RPMI8226 (cell line): ENCODE measurements at places on chromosomes 1 and 21.

DNA sequence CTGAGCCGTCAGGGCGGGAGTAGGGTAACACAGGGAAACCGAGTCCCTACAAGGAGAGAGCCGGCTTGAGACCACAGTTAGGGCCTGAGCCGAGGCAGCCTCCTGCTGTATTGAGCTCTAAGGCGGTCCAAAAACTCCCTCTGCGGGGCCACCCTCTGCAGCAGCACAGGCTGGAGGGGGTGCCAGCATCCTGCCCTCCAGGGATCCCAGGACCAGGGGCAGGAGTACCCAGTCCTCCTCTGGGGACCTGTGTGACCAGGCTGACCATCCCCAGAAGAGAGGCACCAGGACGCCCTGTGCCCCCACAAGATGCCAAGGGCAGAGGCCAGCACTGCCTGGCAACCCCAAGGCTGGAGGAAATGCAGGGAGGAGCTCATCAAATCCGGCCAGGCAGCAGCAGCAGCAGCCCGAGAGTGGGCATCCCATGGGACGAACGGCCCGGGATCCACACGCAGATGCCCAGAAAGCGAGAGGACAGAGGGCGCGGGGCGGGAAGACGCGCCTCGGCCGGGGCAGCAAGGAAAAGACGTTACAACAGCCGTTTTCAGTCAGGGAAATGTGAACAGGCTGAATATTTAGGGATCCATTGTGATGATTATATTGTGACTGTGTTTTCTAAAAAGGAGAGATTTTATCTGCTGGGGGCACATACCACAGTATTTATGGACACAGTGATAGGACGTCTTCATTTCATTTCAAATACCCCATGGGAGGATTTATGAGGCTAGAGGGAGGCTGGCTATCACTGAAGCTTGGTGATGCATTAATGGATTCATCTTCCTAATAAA, 57.1 kb upstream of the COL18A1 start:
- DNase-seq: no peak

- DNase-seq: peak; percentile 68
Measured at GRCh38 chr1:942411-942821, 16.6 kb downstream of the NOC2L start.

DNA sequence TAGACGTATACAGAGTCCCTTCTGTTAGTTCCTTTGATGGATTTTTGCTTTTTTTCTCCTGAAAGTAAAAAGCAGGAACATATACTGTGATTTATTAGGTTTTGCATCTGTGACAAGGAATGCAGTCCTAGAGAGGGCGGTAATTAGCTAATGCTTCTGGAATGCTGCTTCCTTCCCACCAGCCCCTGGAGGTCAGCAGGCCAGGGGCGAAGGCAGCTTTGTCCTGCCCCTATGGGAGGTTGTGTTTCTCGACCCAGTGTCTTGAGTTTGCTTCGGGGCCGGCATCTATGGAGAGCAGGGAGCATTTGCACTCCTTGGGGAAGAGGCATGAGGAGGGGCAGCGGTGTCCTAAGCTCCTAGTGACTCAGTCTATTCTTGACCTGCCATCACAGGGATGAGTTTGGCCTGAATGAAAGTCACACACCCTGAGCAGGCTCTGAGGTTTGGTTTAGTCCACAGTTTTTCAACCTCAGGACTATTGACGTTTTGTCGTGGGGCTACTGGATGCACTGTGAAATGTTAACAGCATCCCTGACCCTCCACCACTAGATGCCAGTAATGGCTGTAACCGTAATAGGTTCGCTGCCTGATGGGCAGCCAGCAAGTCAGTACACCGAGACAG, 85.0 kb upstream of the KCNJ15 start:
- no peak for DNase-seq

DNA sequence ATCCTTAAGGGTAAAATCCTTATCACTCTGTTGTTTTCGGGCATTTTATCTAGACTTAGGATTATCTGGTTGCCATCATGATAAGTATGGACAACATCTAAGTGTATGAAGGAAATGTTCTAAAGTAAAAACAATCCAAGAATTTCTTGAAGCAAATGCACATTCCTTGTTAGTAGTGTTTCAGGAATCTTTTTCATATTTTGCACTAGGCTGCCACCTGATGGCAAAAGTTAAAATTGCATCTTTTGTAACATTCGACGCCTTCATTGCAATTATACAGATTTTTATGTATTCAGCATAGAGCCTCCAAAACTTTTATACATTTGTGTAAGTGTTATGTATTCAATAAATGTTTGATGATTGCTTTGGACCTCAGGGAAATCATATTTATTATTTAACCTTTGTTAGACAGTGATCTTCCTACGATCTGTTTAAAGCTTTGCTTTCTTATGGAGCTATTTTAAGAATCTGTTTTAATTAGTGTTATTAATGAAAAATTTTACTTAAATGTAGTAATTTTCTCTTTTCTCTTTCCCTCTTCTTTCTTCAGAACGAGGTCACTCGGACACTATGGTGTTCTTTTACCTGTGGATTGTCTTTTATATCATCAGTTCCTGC, 49.4 kb upstream of the KIAA1614 start:
- DNase-seq: peak; percentile 49

DNA sequence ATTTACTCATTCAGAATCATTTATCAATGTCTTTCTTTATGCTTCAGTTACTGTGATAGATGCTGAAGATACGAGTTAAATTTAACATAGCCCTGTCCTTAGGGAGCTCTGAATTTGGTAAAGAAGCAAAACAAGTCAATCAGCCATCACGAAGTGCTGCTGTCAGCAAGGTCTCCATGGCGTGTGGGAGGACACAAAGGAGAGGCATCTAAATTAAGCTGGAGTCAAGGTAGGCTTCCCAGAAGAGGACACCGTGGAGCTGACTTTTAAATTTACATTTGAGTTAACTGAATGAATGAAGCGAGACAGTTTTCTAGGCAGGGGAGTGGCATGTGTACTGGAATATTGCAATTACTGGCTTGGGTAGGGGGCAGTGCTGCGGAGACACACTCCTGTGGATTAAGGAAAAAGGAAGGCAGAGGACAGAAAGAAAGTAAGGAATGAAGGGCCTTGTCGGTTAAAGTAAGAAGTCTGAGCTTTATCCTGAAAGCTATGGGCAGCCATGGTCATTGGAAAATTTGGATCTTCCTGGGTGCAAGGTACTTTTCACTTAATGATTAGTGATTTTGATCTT, 41.3 kb upstream of the C1orf87 start:
- no peak for DNase-seq

- no peak for DNase-seq
Measured at GRCh38 chr1:100671601-100672000, 47.9 kb upstream of the VCAM1 start.

- DNase-seq: no peak
Measured at GRCh38 chr1:234549447-234550021, 60.4 kb downstream of the IRF2BP2 start.

DNA sequence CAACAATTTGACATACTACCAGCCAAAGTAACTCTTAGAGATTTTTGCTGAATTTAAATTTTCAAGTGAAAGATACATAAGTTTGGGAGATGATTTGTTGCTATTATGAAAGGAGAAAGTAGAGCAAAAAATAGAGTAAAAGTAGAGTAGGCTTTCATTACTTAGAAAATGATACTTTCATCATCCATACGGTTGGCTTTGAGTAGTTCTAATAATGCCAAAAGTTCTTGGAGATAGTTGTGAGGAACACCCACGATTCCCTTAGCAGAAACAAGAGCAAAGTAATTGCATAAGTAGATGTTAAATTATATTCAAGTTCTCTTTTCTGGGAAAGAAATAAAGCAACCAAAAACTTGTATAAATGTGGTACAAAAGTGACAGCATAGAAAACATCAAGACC, 95.0 kb upstream of the VAV3 start:
- no peak for DNase-seq

DNA sequence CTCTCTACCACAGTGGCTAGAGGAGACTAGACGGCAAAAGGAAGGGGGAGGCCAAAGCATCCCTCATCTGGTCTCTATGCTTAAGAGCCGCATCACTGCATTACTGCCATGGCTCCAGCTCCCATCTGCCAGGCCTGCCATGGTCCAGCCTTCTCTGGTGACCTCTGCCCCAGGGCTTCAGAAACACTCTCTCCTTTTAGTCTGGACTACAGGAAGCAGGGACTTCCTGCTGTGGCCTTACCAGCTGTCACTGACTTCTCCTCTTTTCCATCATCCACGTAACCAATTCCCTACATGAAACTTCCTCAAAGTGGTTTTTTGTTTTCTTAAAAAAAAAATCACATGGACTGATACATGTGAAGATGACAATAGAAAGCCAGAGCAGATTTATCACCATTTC, 323.1 kb upstream of the NFIA start:
- no peak for DNase-seq

DNA sequence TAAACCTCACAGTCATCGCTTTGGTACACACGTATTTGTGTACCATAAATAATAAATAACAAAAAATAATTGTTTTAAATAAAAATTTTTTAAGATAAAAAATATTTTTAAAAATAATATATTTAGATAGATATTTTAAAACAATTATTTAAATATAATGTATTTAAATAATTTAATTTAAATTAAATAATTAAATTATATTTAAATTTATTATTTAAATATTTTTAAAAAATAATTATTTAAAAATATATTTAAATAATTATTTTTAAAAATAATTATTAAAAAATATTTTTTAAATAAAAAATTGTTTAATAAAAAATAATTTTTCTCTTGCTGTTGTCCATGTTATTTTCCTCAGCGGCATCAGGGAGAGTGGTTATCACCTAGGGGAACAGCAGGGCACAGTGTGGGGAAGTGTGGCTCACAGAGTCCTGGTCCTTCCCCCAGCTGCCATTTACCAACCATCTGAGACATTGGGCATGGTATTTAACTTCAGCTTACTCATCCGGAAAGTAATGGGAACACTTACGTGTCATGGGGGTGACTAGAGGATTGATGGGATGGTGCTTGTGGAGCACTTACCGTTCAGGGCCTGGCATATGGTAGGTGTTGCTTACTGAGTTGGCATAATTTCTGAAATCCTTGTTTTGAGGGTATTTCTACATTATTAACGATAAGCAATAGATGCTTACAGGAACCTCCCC, 92.9 kb upstream of the TSPAN2 start:
- DNase-seq: no peak

DNA sequence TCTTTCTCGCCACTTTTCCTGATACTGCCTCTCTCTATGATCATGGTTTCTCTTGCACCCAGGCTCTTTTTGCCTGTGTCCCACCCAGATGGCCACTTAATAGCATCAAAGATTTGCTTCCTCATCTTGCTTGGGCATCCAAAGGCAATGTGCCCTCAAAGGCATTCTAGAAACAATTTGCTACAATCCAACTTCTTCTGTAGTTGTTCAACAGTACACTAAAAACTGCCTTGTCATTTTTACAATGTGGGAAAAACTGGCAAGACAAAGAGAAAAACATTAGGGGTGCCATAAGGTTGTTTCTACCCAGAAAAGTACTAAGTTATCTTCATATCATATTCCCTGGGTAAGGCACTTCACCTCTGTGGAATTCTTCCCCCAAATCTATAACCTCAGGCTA, 16.5 kb upstream of the KLF18 start:
- DNase-seq: no peak

- DNase-seq: no peak
Measured at GRCh38 chr1:158552296-158552695, 1.9 kb downstream of the OR6Y1 start.

DNA sequence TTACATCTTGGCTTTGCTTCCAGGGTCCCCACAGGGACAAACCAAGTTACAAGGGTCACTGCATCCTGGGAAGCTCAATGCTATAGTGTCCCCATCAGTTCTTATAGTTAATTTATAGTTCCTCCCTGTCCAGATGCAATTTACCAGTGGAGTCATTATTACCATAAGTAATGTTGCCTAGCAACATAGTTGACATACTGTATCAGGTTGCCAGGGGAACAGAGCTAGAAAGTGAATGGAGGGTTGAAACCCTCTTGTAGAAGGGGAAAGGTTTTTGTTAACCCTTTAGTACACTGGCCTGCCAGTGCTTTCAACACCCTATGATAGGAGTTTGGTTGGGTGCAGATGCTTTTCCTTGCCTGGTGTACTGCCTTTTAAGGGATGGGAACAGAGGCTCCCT, 34.3 kb upstream of the TTC4 start:
- DNase-seq: no peak

GRCh38 chr1:43306688-43307457, 6.1 kb downstream of the TIE1 start:
- peak; percentile 25 for DNase-seq

- no peak for DNase-seq
Measured at GRCh38 chr1:70140894-70141293, 64.5 kb downstream of the LRRC40 start.

DNA sequence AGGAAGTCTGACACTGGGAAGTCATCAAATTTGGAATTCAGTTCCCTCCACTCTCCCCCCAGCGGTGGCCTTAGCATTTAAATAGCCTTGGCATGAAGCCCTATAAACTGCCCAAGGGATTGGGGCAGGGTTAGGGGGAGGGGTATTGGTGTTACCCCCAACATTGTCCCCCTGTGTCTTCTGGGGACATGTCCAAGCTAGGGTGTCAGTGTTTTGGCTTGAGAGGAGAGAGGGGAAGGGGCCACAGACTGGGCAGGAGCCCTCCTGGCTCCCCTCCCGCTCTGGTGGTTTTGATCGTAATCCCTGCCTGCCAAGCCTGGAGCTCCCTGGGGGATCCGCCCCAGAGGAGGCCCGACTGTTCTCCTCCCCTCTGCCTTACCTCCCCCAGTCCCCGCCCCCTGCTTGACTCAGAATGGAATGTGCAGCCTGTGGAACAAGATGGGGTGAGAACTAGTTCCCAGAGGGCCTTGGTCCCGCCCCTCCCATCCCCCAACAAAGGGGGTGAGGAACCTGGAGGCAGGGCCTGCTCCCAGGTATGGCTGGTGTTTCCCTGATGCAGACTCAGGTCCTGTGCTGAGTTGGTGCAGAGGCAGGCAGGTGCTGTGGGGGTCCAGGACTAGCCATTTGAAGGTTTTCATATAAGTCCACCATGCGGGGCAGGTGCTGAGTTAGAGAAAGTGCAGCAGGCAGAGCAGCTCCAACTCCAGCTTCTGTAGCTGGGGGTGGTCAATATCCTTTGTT, 7.4 kb downstream of the SOX13 start:
- DNase-seq: peak; percentile 73

DNA sequence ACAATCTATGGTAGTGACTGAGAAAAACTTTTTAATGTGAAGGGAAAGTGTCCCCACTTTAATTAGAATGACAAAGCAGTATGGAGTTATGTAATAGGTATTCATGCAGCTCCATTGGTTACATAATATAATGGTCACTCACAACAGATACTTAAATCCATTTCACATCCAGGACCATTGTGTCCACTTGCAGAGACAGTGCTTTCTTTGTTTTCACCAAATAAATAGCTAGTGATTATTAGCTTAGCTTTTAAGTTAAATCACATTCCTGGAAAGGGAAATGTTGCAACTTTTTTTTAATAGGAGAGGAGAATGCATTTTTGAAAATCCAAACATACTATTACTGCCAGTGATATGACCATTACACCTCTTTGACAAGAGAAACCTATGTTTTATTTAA, 22.9 kb downstream of the RGL1 start:
- DNase-seq: no peak

DNA sequence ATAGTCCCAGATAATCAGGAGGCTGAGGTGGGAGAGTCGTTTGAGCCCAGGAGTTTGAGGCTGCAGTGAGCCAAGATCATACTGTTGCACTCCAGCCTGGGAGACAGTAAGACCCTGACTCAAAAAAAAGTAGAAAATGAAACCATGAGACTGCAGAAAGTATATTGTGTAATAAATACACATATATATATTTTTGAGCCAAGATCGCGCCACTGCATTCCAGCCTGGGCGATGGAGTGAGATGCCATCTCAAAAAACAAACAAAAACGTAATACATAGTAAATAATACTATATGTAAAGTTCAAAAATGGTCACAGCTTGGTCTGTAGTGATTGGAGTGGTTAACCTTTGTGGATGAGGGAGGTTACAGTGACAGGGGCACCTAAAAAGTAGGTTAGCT, 9.7 kb downstream of the BRDT start:
- DNase-seq: no peak
